Right forelimb (tissue), 1 donor: ENCODE measurements at places on chromosomes 11 and 22.

DNA sequence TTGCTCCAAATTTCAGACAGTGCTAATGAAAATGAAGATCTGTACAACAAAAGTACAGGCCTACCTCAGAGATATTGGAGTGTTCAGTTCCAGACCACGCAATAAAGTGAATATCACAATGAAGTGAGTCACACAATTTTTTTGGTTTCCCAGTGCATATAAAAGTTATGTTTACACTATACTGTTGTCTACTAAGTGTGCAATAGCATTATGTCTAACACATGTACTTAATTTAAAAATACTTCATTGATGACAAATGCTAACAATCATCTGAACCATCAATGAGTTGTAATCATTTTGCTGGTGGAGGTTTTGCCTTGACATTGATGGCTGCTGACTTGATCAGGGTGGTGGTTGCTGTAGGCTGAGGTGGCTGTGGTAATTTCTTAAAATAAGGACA, 60.6 kb upstream of the E2F8 start:
- DNase-seq = no peak

DNA sequence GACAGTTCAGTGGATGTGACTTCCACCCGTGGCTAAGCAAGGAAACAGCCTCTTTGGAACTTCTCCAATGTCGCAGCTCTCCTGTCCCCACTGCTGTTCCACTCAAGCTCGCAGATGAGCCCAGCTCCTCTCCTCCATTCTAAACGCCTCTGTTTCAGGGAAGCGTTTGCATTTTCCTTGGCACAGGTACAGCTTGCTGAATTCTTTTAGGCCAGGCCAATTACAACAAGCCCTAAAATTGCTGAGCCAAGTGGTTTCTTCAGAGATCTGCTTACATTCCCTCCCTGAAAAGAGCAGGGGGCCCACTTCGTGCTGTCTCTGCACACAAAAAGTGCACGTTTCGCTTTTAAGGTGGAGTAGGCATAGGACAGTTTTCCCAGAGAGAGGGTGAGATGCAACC, 91.5 kb upstream of the BLID start:
- peak; percentile 72 for DNase-seq

- no peak for DNase-seq
Observed at GRCh38 chr22:22019659-22020424, 37.3 kb upstream of the TOP3B start.

DNA sequence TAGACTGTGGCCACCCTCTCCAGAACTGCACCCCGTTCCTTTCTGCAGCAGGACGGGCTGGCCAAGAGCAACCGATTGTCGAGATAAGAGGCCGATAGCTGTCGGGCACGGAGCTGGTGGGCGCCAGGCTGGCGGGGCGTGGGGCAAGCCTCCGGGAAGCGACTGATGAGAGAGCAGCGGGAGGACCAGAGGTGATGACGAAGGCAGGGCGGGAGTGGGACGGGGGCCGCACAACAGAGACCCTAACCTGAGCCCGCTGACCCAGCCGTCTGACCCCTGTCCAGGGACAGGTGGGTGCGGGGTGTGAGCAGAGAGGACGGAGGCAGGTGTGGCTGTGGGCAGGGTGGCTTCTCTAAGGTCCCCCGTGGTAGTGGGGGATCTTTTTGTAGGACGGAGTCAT, 7.3 kb upstream of the BRSK2 start:
- DNase-seq = no peak

GRCh38 chr22:37254209-37254866, 10.3 kb upstream of the RAC2 start:
- no peak for DNase-seq

GRCh38 chr11:84950569-84951270, 676.4 kb downstream of the DLG2 start:
- no peak for DNase-seq

GRCh38 chr22:46843821-46844255, 81.4 kb downstream of the TBC1D22A start:
- no peak for DNase-seq

DNA sequence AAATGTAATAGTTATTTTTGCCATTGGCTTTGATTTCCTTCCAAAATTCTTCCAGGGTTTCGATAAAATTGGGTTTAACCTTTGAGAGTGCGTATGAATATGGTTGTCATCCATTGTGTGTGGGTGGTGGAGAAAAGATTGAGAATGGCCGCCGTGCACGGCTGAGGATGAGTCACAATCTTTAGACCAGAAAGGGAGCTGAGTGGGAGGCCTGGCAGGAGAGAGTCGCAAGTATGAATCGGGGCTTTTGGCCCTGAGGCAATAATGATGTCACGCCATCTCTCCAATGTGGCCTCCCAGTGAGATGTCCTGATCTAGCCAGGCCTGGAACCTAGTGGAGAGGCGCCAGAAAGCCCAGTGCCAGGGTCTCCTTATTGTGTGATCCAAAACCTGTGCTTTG, 33.1 kb upstream of the SMPD1 start:
- DNase-seq = peak; percentile 53

DNA sequence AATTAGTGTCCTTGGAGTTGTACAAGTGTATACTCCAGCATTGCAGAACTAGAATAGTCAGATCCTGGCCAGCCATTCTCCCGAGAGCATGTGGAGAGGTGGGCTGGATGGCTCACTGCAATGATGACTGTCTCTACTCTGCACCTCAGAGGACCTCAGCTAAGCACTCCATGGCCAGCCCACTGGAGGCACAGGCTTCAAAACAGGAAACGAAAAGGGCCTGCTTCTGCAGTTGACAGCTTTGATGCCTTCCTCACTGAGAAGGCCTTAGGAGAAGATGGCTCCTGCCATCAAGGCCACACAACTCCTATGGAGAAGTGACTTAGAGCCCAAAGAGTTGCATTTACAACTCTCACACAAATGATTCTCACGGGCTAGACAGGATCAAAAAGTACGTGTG, 9.1 kb downstream of the POLD4 start:
- no peak for DNase-seq

- DNase-seq = no peak
Observed at GRCh38 chr11:78961247-78961646, 386.6 kb upstream of the NARS2 start.

DNA sequence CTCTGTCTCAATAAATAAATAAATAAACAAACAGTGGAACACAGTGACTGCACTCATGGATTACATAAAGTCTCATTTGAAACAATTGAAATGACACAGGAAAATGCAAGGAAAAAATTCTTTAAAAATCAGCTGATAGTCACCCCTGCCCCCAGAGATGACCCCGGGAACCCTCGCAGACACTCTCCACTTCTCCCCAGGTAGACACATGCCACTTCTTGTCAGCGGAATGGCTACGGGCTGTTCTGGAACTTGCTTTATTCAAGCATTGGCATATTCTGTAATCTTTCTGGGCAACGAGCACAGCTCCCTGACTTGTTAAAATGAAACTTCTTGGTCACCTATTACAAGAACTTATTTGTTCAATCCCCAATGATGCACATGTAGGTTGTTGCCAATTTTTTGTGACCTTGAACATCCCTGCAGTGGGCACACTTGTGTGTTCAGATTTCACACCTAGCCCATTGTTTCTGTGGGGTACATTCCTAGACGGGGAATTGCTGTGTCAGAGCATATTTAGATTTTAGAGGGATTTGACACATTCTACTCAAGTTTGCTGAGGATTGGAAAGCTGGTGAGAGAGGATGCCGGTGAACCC, 32.8 kb downstream of the MYEOV start:
- DNase-seq = no peak

- DNase-seq = peak; percentile 76
Observed at GRCh38 chr11:35525501-35526175, at the start of gene PAMR1. PAMR1 (minus strand) TSS chr11:35525616; CDS start chr11:35525585, 31 bp downstream.
